Activated naive CD4-positive, alpha-beta T cell treated with anti-CD3 and anti-CD28 coated beads, Interleukin-2, amount 50 U/mL, for 16 hours (primary cell): ENCODE measurements at places on chromosomes 2 and 18.

GRCh38 chr2:133586978-133587377, 18.7 kb upstream of the NCKAP5 start:
- no peak for DNase-seq

DNA sequence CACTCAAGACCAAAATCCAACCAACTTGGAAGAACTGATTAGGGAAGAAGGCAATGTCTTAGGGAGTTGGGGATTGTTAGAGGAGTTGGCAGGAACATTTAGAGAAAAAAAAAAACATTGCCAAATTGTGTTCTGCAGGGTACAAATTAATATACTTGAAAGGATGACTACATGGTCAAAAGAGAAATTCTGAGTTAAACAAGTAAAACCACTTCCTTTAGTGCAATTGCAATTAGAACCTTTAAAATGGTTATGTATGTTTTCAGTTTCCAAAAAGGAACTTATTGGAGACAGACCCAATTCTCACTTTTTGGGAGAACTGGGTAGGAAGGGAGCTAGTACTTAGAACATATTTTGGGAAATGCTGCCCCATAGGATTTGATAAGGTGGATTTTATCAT, 137.9 kb downstream of the GPD2 start:
- DNase-seq = no peak

- DNase-seq = no peak
Observed at GRCh38 chr2:176075481-176075880, 8.3 kb downstream of the EVX2 start.

DNA sequence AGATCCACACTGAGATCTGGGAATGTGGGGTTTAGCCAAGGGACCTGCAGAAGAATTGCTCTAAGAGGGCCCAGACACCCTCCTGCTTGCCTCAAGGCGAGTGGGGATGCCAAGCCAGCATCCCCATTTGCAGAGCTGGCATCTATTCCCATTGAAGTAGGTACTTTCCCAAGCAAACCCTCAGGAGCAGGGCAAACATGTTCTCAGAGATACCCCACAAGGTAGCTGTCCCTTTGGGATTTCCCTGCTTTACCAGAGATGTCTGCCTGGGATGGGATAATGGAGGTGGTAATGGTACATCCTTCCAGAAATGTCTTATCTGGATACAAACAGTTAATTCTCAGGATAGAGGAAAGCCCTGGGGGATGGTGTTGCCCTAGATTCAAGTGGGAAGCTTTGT, 51.2 kb downstream of the GYPC start:
- DNase-seq = no peak

- DNase-seq = no peak
Observed at GRCh38 chr2:158115202-158115767, 13.6 kb downstream of the UPP2 start.

- DNase-seq = no peak
Observed at GRCh38 chr2:4499316-4500030, 796.1 kb downstream of the DCDC2C start.

GRCh38 chr2:59236723-59237122, 995.6 kb upstream of the FANCL start:
- no peak for DNase-seq

- DNase-seq = no peak
Observed at GRCh38 chr2:165601928-165602521, 132.5 kb downstream of the CSRNP3 start.

DNA sequence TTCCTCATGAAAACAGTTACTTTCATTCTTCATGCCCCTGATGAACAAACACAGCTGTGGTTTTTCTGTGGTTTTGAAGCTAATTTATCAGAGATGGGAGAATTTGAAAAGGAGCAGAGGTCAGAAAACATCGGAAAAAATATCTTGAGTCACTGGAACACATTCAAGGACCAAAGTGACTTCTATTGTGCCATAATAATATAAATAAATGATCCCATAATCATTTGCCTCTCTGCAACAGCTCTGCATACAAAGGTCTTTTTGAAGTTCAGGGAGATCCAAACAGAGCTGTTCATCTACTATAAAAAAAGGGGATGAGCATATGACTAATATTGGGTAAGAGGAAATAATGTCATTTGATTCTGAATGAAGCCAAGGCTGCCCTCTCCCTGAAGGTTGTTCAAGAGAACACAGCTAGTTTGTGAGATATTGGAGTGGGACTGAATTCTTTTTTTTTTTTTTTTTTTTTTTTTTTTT, 201.3 kb upstream of the GALNT5 start:
- no peak for DNase-seq

GRCh38 chr2:126896471-126896870, 2.2 kb upstream of the TEX51 start:
- DNase-seq = no peak

GRCh38 chr2:13102397-13103063, 385.8 kb downstream of the TRIB2 start:
- DNase-seq = no peak

GRCh38 chr18:54960197-54960596, 936 bp upstream of the CCDC68 start:
- no peak for DNase-seq

- DNase-seq = no peak
Observed at GRCh38 chr2:97546711-97547110, 43.0 kb downstream of the ANKRD36B start.

- no peak for DNase-seq
Observed at GRCh38 chr2:15842758-15843666, 97.3 kb upstream of the MYCN start.

- peak; percentile 17 for DNase-seq
Observed at GRCh38 chr18:67104700-67105284, 411.7 kb downstream of the DSEL start.

GRCh38 chr18:8841781-8842485, 136.6 kb downstream of the MTCL1 start:
- DNase-seq = no peak

DNA sequence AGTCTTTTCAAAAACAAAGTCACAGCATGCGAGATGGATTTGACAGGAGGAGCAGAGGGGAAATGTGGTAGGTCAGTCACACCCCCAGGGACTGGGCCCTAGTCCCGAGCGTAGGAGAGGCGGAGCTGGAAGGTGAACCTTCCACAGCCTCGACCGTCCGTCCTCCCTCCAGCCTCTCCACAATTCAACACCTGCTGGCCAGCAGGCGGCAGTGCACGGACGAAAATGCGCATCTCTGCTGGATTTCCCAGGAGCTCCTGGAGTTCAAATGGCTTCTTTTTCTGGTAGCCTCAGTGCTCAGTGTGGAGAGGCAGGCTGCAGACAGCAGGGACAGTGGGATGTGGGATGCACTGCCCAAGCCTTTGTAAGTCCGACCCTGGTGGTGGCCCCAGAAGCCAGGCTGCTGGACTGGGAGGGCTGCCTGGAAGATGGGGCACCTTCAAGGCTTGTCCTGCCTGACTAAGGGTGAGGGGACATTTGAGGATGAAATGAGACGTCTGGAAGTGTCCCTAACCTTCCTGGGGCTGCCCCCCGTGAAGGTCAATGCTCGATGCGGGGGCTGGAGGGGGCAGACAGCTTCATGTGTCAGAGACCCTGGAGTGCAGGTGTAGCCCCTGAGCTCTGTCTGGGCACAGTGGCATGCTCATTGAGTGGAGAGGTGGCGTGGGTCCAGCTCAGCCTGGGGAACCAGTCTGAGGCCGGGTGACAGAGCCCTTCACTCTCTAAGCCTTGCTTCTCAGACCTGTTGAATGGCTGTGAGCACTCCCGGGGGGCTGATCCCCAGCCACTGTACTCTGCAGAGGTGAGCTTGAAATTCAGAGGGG, 189.5 kb downstream of the TFCP2L1 start:
- no peak for DNase-seq

GRCh38 chr2:85678794-85679672, 11.0 kb upstream of the SFTPB start:
- DNase-seq = peak; percentile 75

GRCh38 chr18:59142274-59142673, 2.6 kb downstream of the SEC11C start:
- no peak for DNase-seq

GRCh38 chr2:26848336-26849055, 564 bp downstream of the DPYSL5 start:
- DNase-seq = peak; percentile 29
